ENCODE measurements at places on chromosomes 12 and 14.

DNA sequence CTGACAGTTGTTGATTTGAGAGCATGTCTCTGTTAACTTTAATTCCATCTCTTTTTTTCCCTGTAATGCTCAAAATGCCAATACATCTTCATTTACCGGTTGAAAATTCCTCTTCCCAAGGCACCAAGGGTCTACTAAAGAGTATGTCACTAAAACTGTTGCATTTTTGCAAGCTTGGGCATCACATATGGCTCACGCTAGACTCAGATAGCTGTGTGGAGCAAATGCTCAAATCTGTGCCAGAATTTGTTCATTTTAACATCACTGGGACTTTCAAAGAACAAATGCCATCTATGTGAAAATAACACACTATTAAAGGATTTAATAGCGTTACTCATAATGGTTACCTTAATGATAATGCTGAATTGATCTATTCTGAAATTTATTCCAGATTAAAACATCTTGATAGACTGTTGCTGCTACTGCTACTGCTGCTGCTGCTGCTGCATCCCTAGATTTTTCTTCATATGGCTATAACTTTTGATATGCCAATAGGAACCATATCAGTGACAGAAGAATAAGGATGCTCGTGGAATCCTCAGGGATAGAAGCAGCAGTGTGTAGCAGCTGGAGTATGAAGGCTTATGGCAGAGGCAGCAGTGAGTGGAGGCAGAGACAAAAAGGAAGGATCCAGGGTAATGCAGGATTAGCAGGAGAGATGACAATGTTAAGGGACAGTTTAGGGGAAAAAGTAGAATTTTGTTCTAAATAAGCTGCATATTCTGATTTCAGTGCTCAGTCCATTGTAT lies 57.3 kb downstream of the MGAT4C start:
- DNase-seq, result no peak

GRCh38 chr12:19018302-19018970 lies 111.1 kb upstream of the PLEKHA5 start:
- DNase-seq, result no peak

GRCh38 chr12:121942145-121942718 lies 23.8 kb downstream of the CFAP251 start:
- no peak for DNase-seq

GRCh38 chr12:49984476-49985359 lies 12.0 kb downstream of the AQP6 start:
- no peak for DNase-seq

GRCh38 chr12:78863482-78864402 lies 832 bp upstream of the SYT1 start:
- peak; percentile 81 for DNase-seq

DNA sequence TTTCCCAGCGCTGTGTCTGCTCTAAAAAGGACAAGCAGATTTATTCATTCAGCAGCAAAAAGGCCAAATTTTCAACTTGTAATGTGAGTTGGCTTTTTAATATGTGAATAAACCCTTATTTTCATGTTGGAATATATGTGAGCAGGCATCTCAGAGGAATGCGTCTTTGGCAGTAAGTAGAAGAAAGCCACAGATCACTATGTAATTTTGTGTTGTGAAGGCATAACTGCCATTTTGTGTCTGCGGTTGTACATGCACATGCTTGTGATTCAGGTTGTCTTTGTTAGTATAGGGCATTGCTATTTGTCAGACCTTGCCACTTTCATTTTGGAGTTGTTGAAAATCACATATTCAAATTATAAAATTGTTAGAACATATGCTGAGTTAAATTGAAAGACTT lies 398.8 kb upstream of the RGS6 start:
- DNase-seq, result no peak

- no peak for DNase-seq
Observed at GRCh38 chr12:66191547-66192126, 2.6 kb downstream of the IRAK3 start.

DNA sequence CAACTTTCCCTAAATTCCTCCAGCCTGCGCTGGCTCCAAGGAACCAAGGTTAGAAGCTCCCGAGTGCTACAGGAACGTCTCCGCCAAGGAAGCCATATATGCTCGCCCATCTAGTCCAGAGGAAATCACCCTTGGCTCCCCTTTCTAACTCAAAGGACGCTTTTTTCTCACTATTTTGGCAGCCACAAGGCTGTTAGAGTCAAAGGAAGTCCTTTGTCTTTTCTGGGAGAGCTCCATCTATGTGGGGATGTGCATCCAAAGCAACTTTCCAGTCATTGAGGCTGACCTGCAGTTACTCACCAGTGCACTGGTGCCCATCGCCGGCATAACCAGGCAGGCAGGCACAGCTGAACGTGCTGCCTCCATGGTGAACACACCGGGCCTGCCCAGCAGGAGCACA lies 37.6 kb downstream of the RTRAF start:
- DNase-seq, result no peak

All from NCI-H1417 treated with DMSO at 0.1 percent for 48 hours (cell line).